ENCODE measurements at places on chromosomes 1 and 21. TPM values are rescaled to one million over a fixed set of nuclear protein-coding genes. Genes with fewer than 3 reads are reported as not detected.

- no peak overlapping the region for H3K4me3 ChIP-seq
- H3K27me3 ChIP-seq, result no peaks in the 10 kb centered on the region
- H3K36me3 ChIP-seq, result no peaks in the 10 kb centered on the region
- DNase-seq, result no peak
Measured at GRCh38 chr1:208510192-208510952, 266.2 kb upstream of the PLXNA2 start.

DNA sequence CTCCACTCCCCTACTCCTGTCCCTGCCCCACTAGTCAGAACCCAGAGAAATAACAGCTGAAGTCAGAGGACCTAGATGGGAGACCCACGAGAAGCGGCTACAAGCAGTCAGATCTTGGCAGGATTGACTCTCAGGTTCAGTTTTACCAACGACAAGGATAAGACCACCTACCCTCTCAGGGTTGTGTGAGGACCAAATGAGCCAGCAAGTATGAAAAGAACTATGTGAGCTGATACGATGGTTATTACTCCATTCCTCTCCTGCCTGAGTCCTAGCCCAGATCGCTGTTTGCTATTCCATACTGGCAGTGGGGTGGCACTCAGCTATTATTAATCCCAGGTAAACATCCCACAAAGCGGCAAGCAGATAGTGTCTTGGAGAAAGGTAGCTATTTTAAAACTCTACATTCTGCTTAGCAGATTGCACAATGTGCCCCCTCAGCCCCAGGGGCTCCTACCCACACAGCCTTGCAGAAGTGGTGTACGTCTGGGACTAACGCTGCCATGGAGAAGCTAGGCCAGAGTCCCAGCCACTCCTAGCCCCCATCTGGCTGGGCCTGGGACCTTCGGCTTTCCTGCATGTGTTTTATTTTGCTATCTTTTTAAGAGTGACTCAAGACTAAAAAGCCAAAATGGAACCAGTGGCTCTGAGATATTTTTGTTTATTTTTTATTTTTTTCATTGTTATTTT lies 58.9 kb downstream of the CD46 start:
- H3K4me3 ChIP-seq, result no peak overlapping the region
- no peak for DNase-seq
- no peaks in the 10 kb centered on the region for H3K27me3 ChIP-seq
- H3K4me1 ChIP-seq, result peaks cover 94% of the 10 kb centered on the region
- peaks cover 85% of the 10 kb centered on the region for H3K36me3 ChIP-seq

- no peak overlapping the region for H3K27ac ChIP-seq
- no peak overlapping the region for H3K4me3 ChIP-seq
- no peaks in the 10 kb centered on the region for H3K36me3 ChIP-seq
- no peak for DNase-seq
- no peaks in the 10 kb centered on the region for H3K27me3 ChIP-seq
Measured at GRCh38 chr1:219365451-219365850, 191.8 kb downstream of the LYPLAL1 start.

- no peak for DNase-seq
- H3K4me1 ChIP-seq, result no peaks in the 10 kb centered on the region
- H3K36me3 ChIP-seq, result no peaks in the 10 kb centered on the region
- no peak overlapping the region for H3K4me3 ChIP-seq
- no peaks in the 10 kb centered on the region for H3K27me3 ChIP-seq
Measured at GRCh38 chr1:172997941-172998361, 52.8 kb downstream of the TNFSF18 start.

- H3K4me3 ChIP-seq, result no peak overlapping the region
- DNase-seq, result no peak
- peaks cover 4% of the 10 kb centered on the region for H3K4me1 ChIP-seq
Measured at GRCh38 chr1:25527226-25527846, 16.1 kb upstream of the LDLRAP1 start.

- H3K36me3 ChIP-seq, result no peaks in the 10 kb centered on the region
- H3K27ac ChIP-seq, result peak overlapping the region; percentile 75
- H3K4me1 ChIP-seq, result peaks cover 78% of the 10 kb centered on the region
- peak overlapping the region; percentile 23 for H3K4me3 ChIP-seq
- no peak for DNase-seq
Measured at GRCh38 chr1:164611754-164612642, 53.0 kb downstream of the PBX1 start.

DNA sequence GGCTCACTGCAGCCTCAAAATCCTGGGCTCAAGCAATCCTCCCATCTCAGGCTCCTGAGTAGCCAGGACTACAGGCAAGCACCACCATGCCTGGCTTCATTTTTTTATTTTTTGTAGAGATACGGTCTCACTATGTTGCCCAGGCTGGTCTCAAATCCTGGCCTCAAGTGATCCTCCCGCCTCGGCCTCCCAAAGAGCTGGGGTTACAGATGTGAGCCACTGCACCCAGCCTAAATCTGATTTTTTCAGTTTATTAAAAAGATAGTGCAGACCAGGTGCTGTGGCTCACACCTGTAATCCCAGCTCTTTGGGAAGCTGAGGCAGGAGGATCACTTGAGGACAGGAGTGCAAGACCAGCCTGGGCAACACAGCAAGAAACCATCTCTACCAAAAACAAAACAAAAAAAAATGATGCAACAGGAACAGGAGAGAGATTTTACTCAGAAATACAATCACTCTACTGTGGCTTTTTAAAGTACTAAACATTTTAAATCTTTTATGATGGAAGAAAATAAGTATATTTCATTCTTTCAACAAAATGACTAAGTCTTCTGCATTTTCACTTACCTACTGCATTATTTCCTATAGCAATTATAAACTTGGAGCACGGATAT lies 1.9 kb downstream of the PSMG1 start:
- no peak for DNase-seq
- no peak overlapping the region for H3K4me3 ChIP-seq
- peaks cover 9% of the 10 kb centered on the region for H3K36me3 ChIP-seq
- no peaks in the 10 kb centered on the region for H3K27me3 ChIP-seq
- H3K27ac ChIP-seq, result no peak overlapping the region
- peaks cover 32% of the 10 kb centered on the region for H3K4me1 ChIP-seq

DNA sequence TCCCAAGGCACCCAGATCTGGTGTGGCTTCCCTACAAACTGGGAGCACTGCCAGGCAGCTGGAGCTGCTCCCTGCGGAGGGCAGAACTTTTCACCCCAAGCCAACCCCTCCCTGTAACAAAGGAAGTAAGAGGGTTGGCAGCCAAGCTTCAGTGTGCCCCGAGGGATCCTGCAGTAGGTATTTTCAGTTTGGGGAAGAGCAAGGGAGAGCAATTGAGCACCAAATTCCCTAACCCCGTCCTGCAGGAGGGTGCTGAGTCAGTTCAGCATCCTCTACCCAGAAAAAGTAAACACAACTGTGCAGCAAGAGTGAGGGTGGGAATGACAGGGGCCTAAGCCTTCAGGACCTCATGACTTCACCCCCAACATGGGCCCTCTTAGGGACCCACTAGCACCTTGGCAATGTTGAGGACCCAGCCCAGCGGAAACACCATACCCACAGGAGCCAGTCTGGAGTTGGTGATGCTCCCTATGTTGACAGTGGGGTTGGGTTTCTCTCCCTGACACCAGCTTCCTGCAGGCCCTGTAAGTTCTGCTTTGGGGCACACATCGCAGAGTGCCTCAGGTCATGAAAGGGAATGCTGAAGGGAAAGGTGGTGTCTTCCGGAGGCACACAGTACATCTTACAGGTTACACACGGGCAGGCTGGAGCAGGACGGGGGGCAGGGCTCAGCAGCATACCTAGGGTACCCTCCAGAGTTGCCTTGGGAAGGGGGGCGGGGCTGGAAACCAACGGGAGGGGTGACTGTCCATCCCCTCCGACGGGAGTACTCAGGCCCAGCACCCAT lies 14.8 kb downstream of the SH3BP5L start:
- no peak overlapping the region for H3K4me3 ChIP-seq
- no peaks in the 10 kb centered on the region for H3K27me3 ChIP-seq
- H3K4me1 ChIP-seq, result peaks cover 25% of the 10 kb centered on the region
- peaks cover 46% of the 10 kb centered on the region for H3K36me3 ChIP-seq

DNA sequence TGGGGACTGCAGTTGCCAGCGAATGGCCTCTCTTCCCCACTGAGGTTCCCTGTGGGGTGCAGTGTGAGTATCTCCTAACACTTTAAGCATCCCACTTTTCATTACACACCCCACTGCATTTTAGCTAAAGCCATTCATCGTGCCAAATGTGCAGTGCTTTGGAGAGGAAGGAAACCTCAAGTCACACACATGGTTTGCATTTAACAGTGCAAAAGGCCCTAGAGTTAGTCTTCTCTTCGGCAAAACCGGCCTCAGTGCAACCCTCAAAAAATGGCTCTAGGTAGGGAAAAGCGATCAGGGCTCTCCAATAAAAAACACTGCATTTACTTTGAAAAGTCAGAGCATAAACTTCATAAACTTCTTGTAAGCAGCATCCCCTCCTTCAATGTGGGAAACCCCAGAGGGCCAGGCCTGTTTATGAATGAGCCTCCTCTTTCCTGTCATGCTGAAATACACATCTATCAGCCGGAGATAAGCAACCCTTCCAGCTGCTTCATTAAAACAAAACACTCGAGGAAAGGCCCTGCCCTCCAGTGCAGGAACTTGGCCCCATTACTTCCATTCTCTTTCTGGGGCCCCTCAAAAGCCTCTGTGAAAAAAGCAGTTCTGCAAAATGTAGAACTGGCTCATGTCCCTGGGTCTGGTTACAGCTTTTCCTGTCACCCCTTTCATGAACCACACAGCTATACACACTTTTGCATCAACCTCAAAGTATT lies 184.0 kb downstream of the CDC7 start:
- peak overlapping the region; percentile 47 for H3K27ac ChIP-seq
- no peaks in the 10 kb centered on the region for H3K27me3 ChIP-seq
- no peak for DNase-seq
- H3K36me3 ChIP-seq, result peaks cover 11% of the 10 kb centered on the region
- H3K4me3 ChIP-seq, result no peak overlapping the region
- H3K4me1 ChIP-seq, result peaks cover 51% of the 10 kb centered on the region

DNA sequence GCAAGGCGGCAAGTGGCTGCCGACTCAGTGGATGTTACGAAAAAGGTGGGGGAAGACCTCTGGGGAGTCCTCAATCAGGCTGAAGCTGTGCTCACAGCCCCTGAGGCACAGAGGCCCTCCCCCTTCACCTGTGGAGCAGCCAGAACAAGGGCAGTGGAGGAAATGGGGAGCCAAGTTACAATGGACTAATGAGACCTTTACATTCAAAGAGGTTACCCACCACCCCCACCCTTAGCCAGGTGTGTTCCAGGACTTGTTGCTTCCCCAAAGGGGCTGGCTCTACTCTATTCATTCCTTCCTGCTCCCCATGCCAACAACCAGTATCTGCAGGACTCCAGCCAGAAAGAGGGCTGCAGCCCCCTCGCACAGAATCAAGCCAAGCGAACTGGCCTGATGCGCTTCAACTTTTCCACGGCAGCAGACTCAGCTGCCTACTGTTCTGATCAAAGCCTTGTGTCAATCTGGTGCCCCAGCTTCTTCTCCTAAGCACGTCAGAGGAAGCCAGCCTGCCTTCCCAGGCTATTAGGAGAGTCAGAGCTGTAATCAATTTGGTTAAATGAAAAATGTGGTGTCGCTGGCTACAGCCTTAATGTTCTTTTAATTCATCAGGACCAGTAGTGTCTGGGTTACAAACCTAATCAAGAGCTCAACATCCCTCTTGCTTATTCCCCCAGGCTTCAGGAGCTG lies 1.8 kb upstream of the SYT2 start:
- peaks cover 51% of the 10 kb centered on the region for H3K27me3 ChIP-seq
- no peak overlapping the region for H3K27ac ChIP-seq
- H3K4me3 ChIP-seq, result no peak overlapping the region
- no peak for DNase-seq
- H3K36me3 ChIP-seq, result no peaks in the 10 kb centered on the region

- no peak overlapping the region for H3K4me3 ChIP-seq
- peaks cover 51% of the 10 kb centered on the region for H3K36me3 ChIP-seq
- H3K4me1 ChIP-seq, result no peaks in the 10 kb centered on the region
- DNase-seq, result no peak
- no peaks in the 10 kb centered on the region for H3K27me3 ChIP-seq
Measured at GRCh38 chr1:175162955-175163354, 29.6 kb downstream of the KIAA0040 start.

GRCh38 chr1:161046605-161047228 lies 940 bp upstream of the USF1 start:
- peaks cover 31% of the 10 kb centered on the region for H3K36me3 ChIP-seq
- H3K27ac ChIP-seq, result peak overlapping the region; percentile 95
- H3K27me3 ChIP-seq, result no peaks in the 10 kb centered on the region
- no peak for DNase-seq

GRCh38 chr21:15441992-15442391 lies 287.8 kb upstream of the USP25 start:
- peaks cover 14% of the 10 kb centered on the region for H3K4me1 ChIP-seq
- no peaks in the 10 kb centered on the region for H3K36me3 ChIP-seq
- no peak overlapping the region for H3K27ac ChIP-seq
- no peaks in the 10 kb centered on the region for H3K27me3 ChIP-seq
- no peak for DNase-seq
- H3K4me3 ChIP-seq, result no peak overlapping the region

DNA sequence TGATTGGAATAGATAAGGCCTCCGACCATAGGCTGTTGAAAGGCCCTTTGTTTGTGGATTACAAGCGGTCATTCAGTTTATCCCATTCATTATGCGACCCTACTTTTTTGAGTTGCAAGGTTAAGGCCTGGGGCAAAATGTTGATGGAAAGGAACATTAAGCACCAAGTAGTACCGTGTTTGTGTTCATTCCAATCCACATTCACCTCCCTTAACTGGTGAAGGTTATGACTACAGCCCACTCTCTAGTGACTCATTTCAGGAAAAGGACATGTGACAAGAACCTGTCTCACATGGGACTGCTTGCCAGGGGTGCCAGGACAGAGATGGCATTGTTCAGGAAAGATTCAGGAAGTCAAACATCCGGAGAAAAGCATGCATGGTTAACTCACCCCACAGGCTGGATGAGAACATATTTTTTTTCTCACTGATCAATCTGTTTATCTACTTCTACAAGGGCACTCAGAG lies 81.6 kb downstream of the CD58 start:
- H3K36me3 ChIP-seq, result no peaks in the 10 kb centered on the region
- DNase-seq, result no peak
- peaks cover 18% of the 10 kb centered on the region for H3K4me1 ChIP-seq
- H3K27me3 ChIP-seq, result no peaks in the 10 kb centered on the region
- no peak overlapping the region for H3K4me3 ChIP-seq

ZNF648 gene
- total RNA-seq, result 0.23 TPM

KIF21B gene
- total RNA-seq, result 1.1 TPM

MAN1A2 gene
- total RNA-seq, result 34.8 TPM

KCNA2 gene
- total RNA-seq, result 0.97 TPM

NFYC gene
- 78.8 TPM for total RNA-seq

All from suprapubic skin (tissue), 4 donors.